ENCODE measurements at places on chromosomes 13 and 19.

GRCh38 chr13:38430796-38431195 is 81.1 kb downstream of the UFM1 start:
- DNase-seq = no peak

- DNase-seq = no peak
Measured at GRCh38 chr13:57128909-57129308, 11.8 kb upstream of the PRR20A start.

GRCh38 chr19:46426506-46427162 is 2.1 kb downstream of the PNMA8C start:
- DNase-seq = no peak

GRCh38 chr19:41861116-41861768 is 1.2 kb downstream of the RPS19 start:
- no peak for DNase-seq

DNA sequence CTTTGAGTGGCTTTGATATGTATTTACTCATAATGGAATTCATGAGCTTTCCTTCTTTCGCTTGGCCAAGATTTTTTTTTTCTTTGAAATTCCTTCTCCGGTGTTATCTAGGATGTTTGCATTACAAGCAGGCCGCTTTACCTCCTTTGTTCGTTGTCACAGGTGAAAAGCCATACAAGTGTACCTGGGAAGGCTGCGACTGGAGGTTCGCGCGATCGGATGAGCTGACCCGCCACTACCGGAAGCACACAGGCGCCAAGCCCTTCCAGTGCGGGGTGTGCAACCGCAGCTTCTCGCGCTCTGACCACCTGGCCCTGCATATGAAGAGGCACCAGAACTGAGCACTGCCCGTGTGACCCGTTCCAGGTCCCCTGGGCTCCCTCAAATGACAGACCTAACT is 16.7 kb downstream of the KLF5 start:
- DNase-seq = no peak

DNA sequence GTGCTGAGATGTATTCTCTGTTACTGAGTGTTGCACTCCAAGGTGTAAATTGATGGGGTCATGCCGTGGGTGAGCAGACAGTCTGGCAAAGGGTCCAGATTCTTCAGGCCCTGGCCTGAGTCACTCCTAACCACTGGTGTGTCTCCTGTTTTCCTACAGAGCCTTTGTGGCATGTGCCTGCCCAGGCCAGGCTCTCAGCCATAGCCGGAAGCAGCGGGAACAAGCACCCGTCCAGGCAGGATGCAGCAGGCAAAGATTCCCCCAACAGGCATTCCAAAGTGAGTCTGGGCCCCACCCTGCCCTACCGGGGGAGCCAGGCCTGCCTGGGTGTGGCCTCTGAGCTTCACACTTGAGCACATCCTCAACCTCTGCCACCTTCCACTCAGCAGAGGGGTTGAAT is 61.9 kb downstream of the DPF1 start:
- no peak for DNase-seq

- no peak for DNase-seq
Measured at GRCh38 chr19:41936416-41936850, 8.2 kb upstream of the ERFL start.

- DNase-seq = peak; percentile 82
Measured at GRCh38 chr19:39406656-39407409, at the start of gene ZFP36. TSS of gene ZFP36 (plus strand) at chr19:39406847. CDS start at chr19:39406905, 58 bp downstream.

GRCh38 chr13:35614666-35615065 is 138.2 kb upstream of the MAB21L1 start:
- no peak for DNase-seq

GRCh38 chr13:105466376-105466775 is 1069.1 kb downstream of the EFNB2 start:
- DNase-seq = no peak

GRCh38 chr19:4641132-4641531 is 1.8 kb downstream of the TNFAIP8L1 start:
- DNase-seq = no peak

Measured in activated T-helper 9 cell treated with anti-CD3 and anti-CD28 coated beads, Interleukin-2, amount 50 U/mL, for 16 hours (primary cell).